Activated CD8-positive, alpha-beta memory T cell treated with anti-CD3 and anti-CD28 coated beads for 1 hour (primary cell): ENCODE measurements at places on chromosomes 1 and 21.

DNA sequence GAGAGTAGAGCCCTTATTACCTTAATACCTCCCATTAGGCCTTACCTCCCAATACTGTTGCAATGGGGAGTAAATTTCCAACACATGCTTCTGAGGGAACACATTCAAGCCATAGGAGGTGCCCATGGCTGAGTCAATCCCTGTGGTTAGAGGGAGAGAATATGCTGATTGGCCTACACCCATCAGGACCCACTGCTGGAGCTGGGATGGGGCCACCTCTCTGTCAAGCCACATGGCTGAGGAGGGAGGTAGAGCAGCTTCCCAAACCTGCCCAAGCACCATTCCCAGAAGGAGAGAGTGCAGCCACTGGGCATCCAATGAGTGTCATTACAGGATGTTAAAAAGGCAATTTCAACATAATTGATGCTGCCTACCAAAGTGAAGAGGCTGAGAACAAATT, 228.1 kb downstream of the C1orf94 start:
- DNase-seq, result no peak

DNA sequence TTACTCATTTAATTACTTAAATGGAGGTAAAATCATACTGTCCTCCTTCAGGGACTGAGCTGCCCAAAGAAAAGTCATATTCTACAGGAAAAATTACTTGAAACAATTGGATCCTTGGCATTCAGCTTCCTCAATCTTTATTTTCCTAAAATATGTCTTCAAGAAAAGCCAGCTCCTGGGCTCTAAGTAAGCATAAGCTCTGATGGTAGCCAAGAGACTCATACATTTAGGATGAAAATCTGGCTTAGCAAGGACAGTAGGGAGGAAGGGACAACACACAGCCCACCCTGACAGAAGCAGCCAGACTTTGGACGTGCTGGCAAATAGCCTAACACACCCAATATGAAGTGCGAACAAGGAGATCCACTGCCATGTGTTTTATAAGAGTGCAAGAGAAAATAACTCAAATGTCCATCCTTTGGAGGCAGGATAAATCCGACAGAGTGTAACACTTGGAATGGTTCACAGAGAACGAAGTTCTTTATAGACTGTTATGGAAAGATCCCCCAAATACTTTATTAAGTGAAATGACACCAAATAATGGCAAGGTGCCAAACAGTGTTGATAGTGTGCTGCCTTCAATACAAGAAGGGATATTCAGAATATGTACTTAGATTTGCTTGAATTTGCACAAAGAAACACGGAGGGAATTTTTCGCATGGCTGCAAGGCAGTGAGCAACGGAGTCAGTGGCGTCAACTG, 14.1 kb downstream of the CAPN8 start:
- no peak for DNase-seq

DNA sequence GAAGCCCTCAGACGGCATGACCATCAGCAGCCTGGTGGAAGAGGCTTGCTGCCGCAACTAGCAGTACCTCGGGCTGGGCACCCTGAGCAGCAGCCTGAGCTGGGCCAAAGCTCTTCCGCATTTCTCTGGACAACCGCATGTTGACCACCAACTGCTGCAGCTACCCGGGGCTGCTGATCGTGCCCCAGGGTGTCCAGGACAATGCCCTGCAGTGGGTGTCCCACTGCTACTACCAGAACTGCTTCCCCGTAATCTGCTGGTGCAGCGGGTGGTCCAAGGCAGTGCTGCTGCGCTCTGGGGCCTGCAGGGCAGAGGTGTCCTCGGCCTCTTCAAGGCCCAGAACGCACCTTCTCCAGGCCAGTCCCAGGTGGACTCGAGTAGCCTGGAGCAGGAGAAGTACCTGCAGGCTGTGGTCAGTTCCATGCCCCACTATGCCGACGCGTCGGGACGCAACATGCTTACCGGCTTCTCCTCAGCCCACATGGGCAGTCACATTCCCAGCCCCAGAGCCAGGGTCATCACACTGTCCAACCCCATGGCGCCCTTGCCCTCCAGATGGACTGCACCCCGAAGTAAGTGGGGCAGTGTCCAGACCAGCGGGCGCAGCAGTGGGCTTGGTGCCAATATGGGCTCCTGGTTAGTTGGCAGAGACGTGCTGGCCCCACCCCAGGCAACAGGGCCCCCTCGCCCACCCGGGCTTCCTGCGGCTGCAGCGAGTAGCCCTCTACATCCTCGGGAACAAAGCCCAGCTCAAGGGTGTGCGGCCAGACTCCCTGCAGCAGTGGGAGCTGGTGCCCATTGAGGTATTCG, 19.5 kb upstream of the NPPB start:
- no peak for DNase-seq

- DNase-seq, result no peak
Observed at GRCh38 chr1:246492611-246493245, 14.4 kb downstream of the SMYD3 start.
